ENCODE measurements at places on chromosomes 7 and 10.

GRCh38 chr7:54111814-54112511, 430.2 kb upstream of the VSTM2A start:
- no peak for DNase-seq

- no peak for DNase-seq
Measured at GRCh38 chr10:110601581-110601980, 34.1 kb downstream of the SMC3 start.

GRCh38 chr10:100829097-100829870, 83.5 kb upstream of the SLF2 start:
- DNase-seq, result no peak

- DNase-seq, result no peak
Measured at GRCh38 chr10:86961481-86962091, 3.2 kb downstream of the SNCG start.

- DNase-seq, result no peak
Measured at GRCh38 chr10:61197057-61197456, 253.1 kb upstream of the RHOBTB1 start.

- DNase-seq, result no peak
Measured at GRCh38 chr7:101088069-101088425, 2.8 kb downstream of the TRIM56 start.

- DNase-seq, result no peak
Measured at GRCh38 chr10:130661419-130661818, 525.2 kb downstream of the GLRX3 start.

DNA sequence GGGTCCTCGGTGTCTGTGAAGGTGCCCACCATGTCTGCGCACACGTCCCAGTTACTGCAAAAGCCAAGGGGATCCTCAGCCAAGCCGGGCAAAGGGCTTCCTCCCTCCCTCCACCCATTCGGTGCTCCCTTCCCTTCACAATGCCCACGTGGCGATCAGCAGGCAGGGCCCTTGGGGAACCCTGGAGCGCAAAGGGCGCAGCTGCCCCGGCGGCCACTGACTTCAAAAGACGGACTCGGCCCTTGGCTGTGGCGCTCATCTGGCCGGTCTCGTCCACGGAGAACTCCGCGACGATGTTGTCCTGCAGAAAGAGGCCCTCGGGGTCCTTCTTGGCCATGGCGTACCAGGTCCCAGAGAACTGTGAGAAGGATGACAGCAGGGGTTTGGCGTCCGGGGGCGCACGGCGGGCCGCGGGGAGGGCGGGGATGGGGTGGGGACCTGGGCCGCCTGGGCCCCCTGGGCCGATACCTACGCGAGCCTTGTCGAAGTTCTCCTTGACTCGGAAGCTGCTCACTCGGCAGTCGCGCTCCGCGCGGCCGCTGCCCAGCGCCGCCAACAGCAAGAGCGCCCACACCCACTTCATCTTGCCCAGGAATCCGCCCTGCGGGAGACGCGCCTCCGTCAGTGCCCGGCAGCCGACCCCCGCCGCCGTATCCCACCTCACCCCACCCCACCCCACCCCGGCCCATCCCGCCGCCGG, 439 bp downstream of the RBP4 start:
- DNase-seq, result no peak

GRCh38 chr10:13690281-13690825, 103.6 kb downstream of the PRPF18 start:
- no peak for DNase-seq

DNA sequence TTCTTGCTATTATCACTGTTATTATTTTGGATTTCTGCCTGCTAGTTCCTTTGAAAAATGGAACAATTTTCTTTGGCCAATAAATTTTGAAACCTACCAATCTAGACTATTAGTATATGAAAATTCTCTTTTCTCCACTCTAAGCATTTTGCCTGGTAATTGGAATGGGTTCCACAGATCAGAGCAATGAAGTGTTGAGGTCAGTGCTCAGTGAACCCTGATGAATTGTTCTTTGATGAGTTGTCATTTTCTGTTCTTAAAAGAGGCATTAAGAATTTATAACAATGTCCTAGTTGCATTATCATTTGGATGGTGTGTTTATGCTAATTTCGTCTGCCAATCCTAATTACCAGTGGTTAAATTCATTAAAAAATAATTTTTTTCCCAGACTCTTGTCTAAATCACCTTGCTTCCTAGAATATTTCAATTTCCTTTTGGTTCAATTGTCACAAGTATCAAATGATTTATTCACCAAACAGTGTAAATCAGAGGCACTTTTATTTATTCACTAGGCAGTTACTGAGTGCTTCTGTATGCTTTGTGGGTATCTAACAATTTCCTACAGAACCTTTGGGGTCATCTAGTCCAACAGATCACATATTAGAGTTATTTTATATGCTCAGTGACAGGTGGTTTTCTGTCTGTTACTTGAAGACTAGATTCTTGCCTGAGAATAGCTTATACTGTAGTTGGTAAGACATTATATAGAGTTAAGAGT, 239.0 kb downstream of the DNAJB9 start:
- DNase-seq, result no peak
